Naive thymus-derived CD4-positive, alpha-beta T cell (primary cell): ENCODE measurements at places on chromosomes 3 and 15.

DNA sequence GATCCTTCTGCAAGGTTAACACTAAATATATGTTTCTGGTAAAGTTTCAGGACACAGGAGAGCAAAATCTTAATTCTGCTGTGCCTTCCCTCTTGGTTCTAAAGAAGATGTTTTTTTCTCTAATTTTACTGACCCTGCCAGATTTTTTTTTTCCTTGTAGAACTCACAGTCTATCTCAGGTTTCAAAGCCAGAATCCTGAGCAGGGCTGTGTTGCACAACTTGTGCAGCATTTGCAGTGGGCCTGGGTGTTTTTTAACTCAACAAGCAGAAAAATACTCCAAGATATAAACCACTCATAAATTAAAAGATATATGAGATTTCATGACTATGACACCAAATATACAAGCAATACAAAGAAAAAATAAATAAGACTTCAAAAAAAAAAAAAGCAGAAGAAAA, 40.2 kb upstream of the ARF4 start:
- DNase-seq = no peak

- DNase-seq = no peak
Observed at GRCh38 chr3:37074178-37074577, 80.9 kb downstream of the MLH1 start.

GRCh38 chr15:34953851-34954250, 15.7 kb downstream of the AQR start:
- DNase-seq = no peak

GRCh38 chr3:189394599-189395121, 222.9 kb downstream of the TPRG1 start:
- DNase-seq = no peak

- no peak for DNase-seq
Observed at GRCh38 chr3:112605285-112605684, 35.7 kb downstream of the CCDC80 start.

- peak; percentile 57 for DNase-seq
Observed at GRCh38 chr3:10459954-10460754, 45.2 kb downstream of the ATP2B2 start.

GRCh38 chr15:34188711-34189110, 21.2 kb downstream of the KATNBL1 start:
- DNase-seq = no peak

GRCh38 chr3:183159333-183159732, 3.2 kb downstream of the LAMP3 start:
- no peak for DNase-seq

DNA sequence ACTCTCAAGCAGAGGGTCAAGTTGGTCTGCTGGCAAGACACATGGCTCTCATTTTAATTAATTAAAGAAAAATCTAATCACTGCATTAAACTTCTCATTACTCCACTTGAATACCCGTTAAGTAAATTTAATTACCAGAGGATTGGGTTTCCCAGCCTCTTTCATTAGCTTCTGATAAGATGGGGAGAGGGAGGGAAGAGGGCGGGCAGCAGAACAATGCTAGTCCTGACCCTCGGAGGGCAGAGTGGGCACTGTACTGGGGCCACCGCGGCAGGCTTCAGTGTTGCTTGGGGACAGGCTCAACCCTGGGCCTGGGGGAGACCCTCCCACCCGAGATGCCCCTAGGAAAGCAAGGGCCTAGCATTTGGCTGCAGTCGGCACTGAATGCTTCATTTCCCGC, 55.6 kb upstream of the LINGO1 start:
- DNase-seq = no peak
